ENCODE measurements at places on chromosomes 3 and 15.

DNA sequence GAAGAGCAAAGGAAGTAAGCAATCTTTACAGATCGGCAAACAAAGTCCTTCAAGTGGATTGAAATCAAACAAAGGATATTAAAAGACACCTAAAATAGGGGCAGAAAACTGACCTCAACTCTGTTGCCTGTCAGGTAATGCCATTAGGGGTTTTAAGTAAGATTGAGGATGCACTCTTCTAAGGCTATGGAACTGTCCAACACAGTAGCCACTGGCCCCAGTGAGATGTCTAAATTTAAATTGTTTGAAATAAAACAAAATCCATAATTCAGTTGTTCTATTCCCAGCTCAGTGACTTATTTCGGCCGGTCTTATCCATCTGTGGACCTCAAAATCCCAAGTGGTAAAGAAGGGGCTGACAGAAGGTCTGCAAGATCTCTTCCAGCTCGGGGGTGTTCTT, 49.5 kb upstream of the LMCD1 start:
- no peak for DNase-seq

- DNase-seq: no peak
These were observed 22.9 kb downstream of the SMAD6 start for GRCh38 chr15:66724732-66725463.

DNA sequence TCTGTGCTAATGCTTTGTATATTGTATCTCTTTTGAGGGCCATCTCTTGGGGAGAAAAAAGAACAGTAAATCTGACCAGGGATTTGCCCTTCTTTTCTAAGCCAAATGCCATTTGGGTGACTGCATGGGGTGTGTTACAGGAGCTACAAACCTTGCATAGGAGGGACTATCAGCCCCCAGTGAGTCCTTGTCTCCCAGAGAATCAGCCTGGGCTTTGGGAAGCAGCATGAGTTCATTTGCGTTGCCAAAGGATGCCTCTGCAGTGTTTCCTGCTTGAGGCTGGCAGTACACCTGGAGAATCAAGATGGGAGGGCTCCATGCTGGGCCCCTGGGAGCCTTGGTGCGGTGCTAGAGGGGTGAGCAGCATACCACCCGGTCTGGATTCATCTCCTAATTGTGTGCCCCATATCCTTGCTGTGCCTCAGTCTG, 49.6 kb upstream of the POLG start:
- DNase-seq: no peak

DNA sequence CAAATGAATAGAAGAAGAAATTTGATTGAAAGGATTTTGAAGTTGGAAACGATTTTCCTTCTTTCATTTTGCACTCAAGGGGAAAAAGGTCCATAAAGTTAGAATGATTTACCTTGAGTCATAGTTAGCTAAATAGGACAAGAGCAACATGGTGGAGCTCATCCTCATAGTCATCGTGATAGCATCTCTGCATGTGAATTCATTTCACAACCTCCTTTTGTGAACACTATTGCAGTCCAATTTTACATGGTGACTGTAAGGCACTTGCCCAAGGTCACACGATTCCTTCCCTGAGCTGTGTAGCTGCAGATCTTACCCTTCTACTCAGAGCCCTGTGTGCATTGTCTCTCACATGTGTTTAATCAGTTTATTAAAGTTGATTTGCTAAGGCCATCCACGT, 359.8 kb upstream of the C2CD4B start:
- no peak for DNase-seq

DNA sequence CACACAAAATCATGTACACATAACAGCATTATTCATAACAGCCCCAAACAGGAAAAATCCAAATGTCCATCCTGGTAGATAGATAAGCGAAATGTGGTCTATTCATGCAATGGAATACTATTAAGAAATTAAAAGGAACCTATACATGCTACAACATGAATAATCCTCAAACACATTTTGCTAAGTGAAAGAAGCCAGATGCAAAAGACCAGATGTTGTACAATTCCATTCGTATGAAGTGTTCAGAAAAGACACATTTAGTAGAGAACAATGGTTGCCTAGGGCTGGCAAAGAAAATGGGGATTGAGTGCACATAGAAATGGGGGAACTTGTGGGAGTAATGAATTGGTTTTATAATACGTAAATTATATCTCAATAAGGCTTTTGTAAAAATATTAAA, 182.3 kb downstream of the EBLN2 start:
- DNase-seq: no peak

DNA sequence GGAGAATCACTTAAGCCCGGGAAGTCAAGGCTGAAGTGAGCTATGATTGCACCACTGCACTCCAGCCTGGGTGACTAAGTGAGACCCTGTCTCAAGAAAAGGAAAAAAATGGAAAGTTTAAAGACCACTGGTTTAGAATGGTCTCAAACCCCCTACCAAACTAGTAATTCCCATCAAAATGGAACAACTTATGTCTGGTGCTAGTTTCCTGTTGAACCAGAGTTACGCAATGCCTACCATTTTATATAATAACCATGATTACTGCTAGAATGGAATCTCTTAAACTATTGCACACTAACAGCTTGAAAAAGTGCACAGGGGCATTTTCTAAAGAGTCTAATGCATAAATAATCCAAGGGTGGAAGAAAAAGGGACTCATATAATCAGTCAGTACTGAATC, 43.6 kb downstream of the DMXL2 start:
- DNase-seq: no peak

GRCh38 chr3:60770532-60770931, 480.7 kb downstream of the FHIT start:
- DNase-seq: no peak

- no peak for DNase-seq
These were observed 5.9 kb downstream of the CDCP1 start for GRCh38 chr3:45140141-45140769.

- no peak for DNase-seq
These were observed 116.4 kb downstream of the OXNAD1 start for GRCh38 chr3:16381426-16381825.

- DNase-seq: no peak
These were observed 40.1 kb downstream of the GPR149 start for GRCh38 chr3:154389861-154390260.

GRCh38 chr3:124659175-124659574, 71.1 kb upstream of the UMPS start:
- DNase-seq: no peak

DNA sequence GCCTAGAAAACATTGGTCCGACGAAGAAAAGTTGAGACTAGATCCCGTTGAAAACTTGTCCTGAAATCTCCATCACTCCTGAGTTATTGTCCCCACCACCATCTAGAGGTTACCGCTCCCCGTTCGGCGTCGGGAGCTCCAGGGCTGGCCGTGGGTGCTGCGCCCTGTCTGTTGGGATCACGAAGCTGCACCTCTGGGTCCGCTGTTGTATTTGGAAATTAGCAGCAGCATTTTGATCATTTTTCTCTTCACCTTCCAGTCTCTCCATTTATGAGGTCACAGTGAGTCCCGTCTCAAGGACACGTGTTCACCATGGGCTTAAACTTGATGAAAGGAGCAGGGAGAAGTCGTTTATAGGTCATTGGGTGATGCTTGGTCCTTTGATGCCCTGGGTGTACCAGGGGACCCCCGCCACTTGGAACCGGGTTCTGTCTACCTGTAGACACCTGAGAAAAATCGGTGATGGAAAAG, 565 bp downstream of the MANF start:
- DNase-seq: peak; percentile 43

GRCh38 chr3:57706462-57706861, 13.6 kb upstream of the DENND6A start:
- no peak for DNase-seq

GRCh38 chr15:70196372-70197316, 98.9 kb upstream of the TLE3 start:
- no peak for DNase-seq

DNA sequence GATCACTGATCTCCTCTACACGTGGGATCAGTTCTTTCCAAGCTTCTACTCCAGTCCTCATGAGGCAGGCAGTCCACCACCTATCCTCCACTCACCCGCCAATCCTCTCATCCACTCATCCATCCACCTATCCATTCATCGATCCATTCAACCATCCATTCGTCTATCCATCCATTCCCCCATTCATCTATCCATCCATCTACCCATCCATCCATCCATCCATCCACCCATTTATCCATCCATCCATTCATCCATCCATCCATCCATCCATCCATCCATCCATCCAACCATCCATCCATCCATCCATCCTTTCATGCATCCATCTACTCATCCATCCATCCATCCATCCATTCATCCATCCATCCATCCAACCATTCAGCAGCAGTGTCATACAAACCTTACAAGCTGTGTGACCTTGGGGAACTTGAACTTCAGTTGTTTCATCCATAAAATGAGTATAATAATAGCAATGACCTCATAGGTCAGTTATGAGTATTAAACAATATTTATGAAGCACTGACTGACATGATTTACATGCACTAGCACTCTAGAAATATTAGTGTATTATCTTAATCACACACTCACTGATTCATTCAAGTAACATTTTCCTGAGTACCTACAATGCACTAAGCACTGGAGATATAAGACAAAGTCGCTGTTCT, 55.0 kb downstream of the TLE3 start:
- no peak for DNase-seq

- DNase-seq: peak; percentile 88
These were observed 437 bp downstream of the KLF13 start for GRCh38 chr15:31326875-31327668.

DNA sequence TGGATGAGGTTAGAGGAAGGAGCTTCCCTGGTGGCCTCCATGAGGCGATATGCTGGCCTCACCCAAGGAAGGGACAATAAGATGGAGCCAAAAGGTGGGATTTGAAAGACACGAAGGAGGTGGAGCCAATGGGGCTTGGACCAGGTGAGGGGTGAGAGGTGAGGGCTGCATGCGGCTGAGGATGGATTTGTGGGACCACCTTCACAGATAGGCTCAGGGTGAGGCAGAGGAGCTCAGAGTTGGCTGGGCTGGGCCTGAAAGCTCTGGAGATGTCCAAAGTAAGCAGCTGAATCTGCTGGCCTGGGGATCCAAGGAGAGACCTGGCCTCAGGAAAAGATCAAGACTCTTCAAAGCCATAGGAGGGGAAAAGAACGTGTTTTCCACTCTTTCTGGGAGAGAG, 49.8 kb downstream of the EXOG start:
- no peak for DNase-seq

- no peak for DNase-seq
These were observed 27.1 kb upstream of the SKIL start for GRCh38 chr3:170330366-170330765.

GRCh38 chr15:101049282-101049681, 130.1 kb downstream of the LRRK1 start:
- no peak for DNase-seq

DNA sequence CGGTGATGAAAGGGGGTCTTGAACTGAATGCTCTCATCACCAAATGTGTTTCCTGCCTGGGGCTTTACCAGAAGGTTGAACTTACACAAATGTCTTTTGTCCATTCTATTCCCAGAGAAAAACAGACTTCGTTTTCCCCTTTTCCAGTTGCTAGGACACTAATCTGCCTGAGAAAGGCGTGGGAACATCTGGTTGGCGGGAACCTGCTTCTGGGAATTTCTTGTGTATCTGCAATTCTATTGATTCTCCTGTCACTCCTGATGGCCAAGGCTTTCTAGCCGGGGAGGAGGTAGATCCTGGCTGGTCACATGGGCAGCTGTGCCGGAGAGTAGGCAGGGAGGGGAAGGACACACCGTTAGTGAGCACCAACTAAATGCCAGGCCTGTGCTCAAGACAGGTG, 31.1 kb upstream of the CCDC174 start:
- DNase-seq: no peak

- DNase-seq: peak; percentile 30
These were observed 30.3 kb downstream of the RPN1 start for GRCh38 chr3:128620268-128620691.

DNA sequence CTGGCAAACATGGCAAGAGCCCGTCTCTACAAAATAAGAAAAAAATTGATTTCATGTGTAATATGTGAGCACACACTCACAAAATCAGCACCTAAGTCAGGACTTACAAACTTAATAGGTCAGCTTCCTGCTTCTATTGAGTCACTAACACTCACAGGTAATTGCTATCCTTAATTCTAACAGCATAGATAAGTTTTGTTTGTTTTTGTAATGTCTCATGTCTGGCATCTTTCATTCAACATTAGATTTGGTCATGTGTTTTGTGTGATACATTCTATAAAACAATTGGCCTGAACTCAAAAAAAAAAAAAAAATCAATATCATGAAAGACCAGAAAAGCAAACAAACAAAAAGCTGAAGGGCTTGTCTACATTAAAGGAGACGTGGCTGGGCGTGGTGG, 564.7 kb downstream of the AGBL1 start:
- no peak for DNase-seq

- no peak for DNase-seq
These were observed 123.2 kb downstream of the MFSD1 start for GRCh38 chr3:158925021-158925420.
